ENCODE measurements at places on chromosomes 16 and 17.
A peak's percentile ranks its signal among the peaks of the same experiment; 100 is the strongest.

GRCh38 chr17:65783845-65784334 lies 222.4 kb upstream of the AXIN2 start:
- no peak for DNase-seq

DNA sequence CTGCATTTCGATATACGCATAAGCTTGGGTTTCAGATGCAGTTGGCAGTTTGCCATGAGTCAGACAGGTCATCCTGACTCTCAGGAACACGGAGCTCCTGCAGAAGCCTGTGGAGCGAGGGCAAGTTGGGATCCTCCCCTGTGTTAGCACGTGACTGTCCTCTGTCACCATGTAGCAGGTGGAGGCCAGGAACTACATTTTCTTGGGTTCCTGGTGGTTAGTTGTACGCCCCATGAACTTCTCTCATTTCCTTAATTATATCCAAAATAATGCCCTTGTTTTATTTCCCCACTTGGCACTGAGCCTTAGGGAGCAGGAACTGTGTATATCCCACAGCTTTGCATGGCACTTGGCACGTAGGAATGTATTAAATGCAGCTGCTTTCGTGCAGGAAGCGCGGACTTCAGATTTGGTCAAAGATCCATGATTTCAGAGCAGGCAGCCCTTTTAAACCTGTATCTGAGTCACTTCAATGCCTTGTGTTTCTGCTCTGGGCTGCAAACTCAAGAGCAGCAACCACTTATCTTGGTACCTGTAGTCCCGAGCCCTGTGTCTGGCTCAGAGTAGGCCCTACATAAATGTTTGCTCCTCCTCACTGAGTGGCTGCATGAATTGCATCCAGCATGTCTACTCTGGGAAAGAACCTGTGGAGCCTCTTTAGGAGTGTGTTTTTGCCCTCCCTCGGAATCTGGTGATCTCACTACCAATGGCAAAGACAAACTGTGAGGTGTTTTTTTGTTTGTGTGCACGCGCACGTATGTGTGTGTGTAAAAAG lies 428.4 kb downstream of the MAF start:
- no peak for DNase-seq

GRCh38 chr16:78127130-78127529 lies 27.7 kb downstream of the WWOX start:
- no peak for DNase-seq

DNA sequence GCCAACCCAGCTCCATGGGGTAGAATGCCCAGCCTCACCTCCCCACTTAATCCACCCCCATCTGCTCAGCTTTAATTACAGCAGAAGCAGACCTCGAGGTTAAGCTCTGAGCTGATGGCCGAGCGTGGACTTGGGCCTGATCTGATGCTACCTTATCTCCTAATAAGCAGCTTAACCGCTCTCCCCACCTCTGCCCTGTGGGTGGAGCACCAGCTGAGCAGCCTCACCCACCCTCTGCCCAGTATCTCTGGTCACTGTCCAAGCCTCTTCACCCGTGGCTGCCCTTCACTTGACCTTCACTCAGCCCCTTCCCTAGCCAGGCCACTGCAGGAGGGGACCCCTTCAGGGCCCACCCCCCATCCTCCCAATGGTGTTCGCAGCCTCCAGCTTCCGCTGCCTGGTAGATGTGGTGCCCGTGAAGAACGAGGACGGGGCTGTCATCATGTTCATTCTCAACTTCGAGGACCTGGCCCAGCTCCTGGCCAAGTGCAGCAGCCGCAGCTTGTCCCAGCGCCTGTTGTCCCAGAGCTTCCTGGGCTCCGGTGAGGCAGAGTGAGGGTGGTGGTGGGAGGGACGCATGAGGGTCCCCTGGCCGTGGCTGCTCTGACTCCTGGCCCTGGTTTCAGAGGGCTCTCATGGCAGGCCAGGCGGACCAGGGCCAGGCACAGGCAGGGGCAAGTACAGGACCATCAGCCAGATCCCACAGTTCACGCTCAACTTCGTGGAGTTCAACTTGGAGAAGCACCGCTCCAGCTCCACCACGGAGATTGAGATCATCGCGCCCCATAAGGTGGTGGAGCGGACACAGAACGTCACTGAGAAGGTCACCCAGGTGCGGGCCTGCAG lies 6.8 kb downstream of the KCNH6 start:
- no peak for DNase-seq

DNA sequence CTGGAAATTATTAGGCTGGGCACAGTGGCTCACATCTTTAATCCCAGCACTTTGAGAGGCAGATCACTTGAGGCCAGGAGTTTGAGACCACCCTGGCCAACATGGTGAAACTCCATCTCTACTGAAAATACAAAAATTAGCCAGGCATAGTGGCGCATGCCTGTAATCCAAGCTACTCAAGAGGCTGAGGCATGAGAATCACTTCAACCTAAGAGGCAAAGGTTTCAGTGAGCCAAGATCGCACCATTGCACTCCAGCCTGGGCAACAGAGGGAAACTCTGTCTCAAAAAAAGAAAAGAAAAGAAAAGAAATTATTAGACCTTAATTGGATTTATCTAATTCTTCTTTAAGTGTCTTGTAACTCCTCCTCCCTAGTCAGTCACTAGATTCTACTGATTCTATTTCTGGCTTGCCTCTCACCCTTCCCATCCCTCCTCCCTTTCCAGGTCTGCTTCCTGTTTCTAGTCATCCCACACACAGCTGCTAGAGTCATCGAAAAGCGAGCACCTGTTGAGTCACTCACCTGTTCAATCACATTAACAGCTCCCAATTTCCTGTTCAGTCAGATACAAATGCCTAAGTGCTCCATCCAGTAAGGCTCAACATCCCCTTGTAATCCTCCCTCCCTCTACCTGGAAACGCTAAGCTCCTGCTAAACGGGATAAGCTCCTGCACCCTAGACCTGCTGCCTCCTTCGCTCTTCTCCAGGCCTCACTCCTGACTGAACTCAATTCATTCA lies 34.6 kb downstream of the ERN1 start:
- DNase-seq, result peak; percentile 31

DNA sequence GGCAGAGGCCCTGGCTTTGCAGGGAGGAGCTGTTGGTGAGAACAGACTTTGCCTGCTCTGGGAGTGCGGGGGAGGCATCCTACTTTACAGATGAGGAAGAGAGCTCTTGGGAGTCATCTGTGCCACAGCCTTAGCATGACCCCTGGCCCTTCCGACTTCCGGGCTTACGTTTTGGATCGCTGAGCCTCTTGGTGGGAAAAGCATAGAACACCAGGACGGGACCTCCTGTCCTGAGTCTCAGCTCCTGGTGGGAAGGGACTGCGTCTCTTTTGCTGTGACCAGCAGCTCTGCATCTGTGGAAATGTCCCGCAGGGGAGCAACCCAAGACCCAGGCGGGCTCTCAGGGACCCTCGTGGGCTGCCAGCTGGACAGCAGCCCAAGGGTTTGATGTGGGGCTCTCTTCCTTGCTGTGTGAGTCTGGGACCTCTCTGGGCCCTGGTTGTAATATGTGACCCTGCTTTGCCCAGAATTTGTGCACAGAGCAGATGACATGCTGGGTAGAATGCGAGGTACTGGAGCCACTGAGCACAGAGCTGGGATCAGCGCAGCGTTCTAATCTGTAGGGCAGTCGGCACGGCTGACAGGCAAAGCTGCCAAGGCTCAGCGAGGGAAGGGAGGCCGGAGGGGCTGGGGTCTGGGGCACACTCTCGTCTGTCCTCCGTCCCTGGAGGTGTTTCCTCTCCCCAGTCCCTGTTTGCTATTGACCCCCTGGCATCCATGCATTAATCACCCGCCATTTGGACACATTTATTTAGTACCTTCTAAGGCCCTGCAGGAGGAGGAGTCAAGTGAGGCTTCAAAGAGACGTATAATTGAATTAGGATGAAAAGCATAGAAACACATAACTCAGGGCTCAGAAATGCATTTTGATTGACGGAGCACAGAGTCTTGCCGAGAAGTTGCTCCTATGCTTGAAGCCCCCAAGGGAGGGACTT lies 64.0 kb downstream of the NT5M start:
- no peak for DNase-seq

DNA sequence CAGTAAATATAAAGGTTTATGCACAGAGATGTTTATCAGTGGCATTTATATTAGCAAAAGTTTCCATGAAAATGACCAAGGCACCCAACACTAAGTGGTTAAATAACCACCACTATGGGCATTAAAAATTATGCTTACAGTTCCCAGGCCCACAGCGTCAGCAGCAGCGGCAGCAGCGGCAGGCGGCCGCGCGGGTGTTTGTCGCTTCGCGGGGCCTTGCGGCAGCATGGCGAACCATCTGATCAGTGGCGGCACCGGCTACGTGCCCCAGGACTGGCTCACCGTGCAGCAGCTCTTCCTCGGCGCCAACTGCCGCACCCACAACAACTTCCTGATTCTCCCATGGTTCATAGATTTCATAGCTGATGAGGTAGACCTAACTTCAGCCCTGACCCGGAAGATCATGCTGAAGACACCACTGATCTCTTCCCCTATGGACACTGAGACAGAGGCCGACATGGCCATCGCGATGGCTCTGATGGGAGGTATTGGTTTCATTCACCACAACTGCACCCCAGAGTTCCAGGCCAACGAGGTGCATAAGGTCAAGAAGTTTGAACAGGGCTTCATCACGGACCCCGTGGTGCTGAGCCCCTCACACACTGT lies 71.0 kb downstream of the GRIN2A start:
- DNase-seq, result no peak

DNA sequence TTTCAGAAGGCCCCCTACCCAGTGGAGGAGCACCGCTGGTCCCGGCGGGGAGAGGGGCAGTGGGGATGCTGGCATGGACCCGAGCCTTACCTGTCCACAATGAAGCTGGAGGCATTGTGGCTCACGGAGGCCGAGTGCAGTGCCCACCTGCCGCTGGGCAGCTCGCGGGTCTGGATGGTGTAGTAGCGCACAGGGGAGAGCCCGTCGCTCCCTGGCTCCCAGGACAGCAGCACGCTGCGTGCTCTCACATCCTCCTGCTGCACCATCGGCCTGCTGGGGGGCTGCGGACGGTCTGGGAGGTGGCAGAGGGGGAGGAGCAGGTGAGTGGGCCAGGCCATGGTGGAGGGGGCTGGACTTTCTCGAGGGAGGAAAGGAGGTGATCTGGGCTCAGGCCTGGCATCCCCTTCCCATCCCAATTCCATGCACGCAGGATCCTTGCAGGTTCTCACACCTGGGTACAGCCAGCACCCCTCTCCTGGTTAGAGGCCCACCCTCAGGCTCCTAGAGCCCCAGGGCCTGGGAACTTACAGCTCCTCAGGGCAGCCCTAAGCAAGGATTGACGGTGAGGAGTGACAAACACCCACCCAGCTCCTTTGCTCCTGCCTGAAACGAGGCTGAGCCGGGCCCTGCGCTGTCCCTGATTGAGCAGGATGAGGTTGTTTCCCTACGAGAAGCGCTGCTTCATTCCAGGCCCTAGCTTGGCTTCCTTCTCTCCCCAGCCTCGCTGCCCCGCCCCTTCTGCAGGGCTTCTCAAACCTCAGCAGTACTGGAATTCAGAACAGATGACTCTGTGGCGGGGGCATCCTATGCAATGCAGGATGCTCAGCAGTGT lies 76.2 kb upstream of the CDC42EP4 start:
- DNase-seq, result no peak
